Cerebellar cortex (tissue), 1 donor: ENCODE measurements at places on chromosomes 16 and 17.

GRCh38 chr16:77675464-77676324 lies 46.6 kb upstream of the NUDT7 start:
- peak; percentile 87 for DNase-seq

GRCh38 chr16:80253741-80254140 lies 287.1 kb upstream of the DYNLRB2 start:
- DNase-seq = no peak

GRCh38 chr16:67429799-67430503 lies 970 bp upstream of the HSD11B2 start:
- no peak for DNase-seq

DNA sequence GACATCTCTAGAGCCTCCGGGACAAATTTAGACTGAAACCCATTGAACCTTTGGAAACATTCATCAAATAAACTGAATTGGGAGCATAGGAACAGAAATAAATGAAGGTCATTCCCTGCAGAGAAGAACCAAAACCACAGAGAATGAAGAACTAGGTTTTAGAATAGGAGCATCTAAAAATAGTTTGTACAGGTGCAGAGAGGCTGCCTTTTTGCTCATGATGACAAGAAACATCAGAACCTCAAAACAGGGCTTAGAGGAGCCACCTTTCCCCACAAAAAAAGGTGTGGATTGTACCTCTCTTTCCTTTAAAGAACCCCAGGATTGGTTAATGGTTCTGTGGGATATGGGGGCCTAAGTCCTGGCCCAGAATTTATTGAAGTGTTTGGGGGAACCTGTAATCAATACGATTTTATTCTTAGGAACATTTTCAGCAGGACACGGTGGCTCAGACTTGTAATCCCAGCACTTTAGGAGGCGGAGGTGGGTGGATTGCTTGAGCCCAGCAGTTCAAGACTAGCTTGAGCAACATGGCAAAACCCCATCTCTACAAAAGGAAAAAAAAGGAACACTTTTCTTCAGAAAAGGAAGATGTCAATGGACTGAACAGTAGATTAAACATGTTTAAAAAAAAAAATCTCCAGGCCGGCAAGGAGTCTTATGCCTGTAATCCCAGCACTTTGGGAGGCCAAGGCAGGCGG lies 37.7 kb upstream of the SLC47A1 start:
- no peak for DNase-seq

DNA sequence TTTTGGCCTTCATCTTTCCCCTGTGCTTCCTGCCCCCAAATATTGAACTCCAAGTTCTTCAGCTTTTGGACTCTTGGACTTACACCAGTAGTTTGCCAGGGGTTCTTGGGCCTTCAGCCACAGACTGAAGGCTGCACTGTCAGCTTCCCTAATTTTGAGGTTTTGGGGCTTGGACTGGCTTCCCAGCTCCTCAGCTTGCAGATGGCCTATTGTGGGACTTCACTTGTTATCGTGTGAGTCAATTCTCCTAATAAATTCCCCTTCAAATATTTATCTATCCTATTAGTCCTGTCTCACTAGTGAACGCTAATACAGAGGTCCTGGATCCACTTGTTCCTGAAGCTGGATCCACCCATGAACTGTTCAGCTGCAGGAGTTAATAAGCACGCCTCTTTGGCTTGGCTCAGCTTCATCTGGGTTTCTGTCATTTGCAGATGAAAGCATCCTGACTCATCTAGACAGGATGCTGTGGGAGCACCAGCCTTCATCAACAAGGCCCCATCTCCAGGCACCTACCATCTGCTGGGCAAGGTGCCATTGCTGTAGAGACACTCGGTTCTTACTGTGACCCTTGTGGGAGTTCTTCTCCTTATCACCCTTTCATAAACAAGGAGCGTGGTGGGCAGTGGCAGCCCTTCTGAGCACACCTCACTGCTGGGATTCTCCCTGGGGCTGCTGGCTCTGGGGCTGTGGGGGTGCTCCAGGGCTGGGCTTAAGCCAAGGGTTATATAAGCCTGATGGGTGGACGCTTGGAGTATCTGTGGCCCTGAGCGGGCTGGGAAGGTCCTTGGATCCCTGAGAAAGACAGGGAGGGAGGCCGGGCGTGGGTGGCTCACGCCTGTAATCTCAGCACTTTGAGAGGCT lies 23.1 kb downstream of the LAT start:
- no peak for DNase-seq

- no peak for DNase-seq
Observed at GRCh38 chr16:84421081-84421937, 53.0 kb downstream of the ATP2C2 start.

DNA sequence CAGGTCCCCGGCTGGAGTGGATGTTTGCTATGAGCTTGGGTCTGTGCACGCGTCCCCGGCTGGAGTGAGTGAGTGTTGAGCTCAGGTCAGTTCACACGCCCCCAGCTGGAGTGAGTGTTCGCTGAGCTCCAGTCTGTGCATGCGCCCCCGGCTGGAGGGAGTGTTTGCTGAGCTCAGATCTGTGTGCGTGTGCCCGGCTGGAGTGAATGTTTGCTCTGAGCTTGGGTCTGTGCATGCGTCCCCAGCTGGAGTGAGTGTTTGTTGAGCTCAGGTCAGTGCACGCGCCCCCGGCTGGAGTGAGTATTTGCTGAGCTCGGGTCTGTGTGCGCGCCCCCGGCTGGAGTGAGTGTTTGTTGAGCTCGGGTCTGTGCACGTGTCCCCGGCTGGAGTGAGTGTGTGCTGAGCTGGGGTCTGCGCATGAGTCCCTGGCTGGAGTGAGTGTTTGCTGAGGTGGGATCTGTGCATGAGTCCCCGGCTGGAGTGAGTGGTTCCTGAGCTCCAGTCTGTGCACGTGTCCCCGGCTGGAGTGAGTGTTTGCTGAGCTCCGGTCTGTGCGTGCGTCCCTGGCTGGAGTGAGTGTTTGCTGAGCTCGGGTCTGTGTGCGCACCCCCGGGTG lies 284.2 kb downstream of the SNX29 start:
- peak; percentile 18 for DNase-seq
